ENCODE measurements at places on chromosomes 7 and 10. TPM values are rescaled to one million over a fixed set of nuclear protein-coding genes. Genes with fewer than 3 reads are reported as not detected.

GDF10 gene
- total RNA-seq, result 27.0 TPM

CALHM1 gene
- total RNA-seq, result not detected

HOXA10 gene
- not detected for total RNA-seq

ENTPD1 gene
- 33.4 TPM for total RNA-seq

C10orf143 gene
- 4.0 TPM for total RNA-seq

DHTKD1 gene
- total RNA-seq, result 19.2 TPM

FAM25G gene
- not detected for total RNA-seq

SLC39A12 gene
- total RNA-seq, result not detected

HOXA6 gene
- total RNA-seq, result 0.66 TPM

HHEX gene
- 8.6 TPM for total RNA-seq

EZH2 gene
- total RNA-seq, result not detected

EGFR gene
- 97.6 TPM for total RNA-seq

MYL10 gene
- total RNA-seq, result not detected

GIMAP1 gene
- 13.0 TPM for total RNA-seq

GALNT17 gene
- 59.1 TPM for total RNA-seq

MET gene
- total RNA-seq, result 19.4 TPM

TMEM176B gene
- 51.6 TPM for total RNA-seq

TSPAN14 gene
- total RNA-seq, result 31.5 TPM

GOLGA7B gene
- under 0.01 TPM for total RNA-seq

IDI2 gene
- total RNA-seq, result not detected

GJD4 gene
- not detected for total RNA-seq

MBLAC1 gene
- total RNA-seq, result 8.8 TPM

ENO4 gene
- 0.17 TPM for total RNA-seq

PCGF5 gene
- total RNA-seq, result 41.6 TPM

GPNMB gene
- 94.9 TPM for total RNA-seq

C7orf25 gene
- 11.4 TPM for total RNA-seq
